ENCODE measurements at places on chromosomes 5 and 9. TPM values are rescaled to one million over a fixed set of nuclear protein-coding genes. Genes with fewer than 3 reads are reported as not detected.

GRCh38 chr5:133520062-133520461 lies 92.3 kb downstream of the FSTL4 start:
- DNase-seq = no peak

DNA sequence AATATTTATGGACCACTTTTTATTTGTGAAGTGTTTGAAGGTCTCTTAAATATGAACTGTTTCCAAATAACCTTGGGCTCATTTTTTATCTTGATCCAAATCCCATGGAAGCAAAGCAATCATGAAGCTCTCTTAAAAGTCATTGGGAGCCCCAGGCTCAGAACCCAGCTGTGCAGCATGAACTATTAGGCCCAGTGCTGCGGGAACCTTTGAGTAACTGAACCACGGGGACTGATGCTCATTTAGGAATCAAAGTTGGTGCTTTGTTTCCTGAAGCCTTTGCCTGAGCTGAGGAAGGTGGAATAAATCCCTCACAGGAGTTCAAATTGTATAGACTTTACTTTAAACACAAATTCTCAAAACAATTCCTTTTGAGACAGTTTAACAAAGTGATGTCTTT lies 27.8 kb downstream of the MAT2B start:
- no peak for DNase-seq

- no peak for DNase-seq
These were observed 205.5 kb downstream of the FGF10 start for GRCh38 chr5:44183753-44184152.

DNA sequence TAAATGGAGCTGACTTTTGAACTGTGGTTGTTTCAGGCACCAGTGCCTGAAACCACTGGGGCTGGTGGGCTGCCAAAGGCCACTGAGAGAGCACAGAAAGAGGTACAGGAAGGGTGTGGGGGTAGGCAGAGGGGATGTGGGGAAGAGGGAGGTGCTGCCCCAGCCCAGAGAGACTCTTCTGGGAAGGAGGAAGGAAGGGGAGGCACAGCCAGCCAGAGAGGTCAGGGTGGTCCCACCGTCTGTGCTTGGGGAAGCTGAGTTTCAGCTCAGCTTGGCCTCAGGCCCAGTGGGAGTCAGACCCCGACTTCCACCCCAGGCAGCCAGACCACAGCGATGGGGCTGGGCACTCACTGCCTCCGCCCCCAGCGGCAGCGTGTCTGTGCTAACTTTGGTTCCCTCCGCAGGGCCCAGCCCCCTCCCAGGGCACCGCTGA lies 8.6 kb upstream of the PHYKPL start:
- no peak for DNase-seq

GRCh38 chr9:107489687-107490605 lies at the start of gene KLF4:
KLF4 (minus strand) TSS chr9:107489769; CDS start chr9:107489172, 597 bp downstream.
- DNase-seq = no peak

DNA sequence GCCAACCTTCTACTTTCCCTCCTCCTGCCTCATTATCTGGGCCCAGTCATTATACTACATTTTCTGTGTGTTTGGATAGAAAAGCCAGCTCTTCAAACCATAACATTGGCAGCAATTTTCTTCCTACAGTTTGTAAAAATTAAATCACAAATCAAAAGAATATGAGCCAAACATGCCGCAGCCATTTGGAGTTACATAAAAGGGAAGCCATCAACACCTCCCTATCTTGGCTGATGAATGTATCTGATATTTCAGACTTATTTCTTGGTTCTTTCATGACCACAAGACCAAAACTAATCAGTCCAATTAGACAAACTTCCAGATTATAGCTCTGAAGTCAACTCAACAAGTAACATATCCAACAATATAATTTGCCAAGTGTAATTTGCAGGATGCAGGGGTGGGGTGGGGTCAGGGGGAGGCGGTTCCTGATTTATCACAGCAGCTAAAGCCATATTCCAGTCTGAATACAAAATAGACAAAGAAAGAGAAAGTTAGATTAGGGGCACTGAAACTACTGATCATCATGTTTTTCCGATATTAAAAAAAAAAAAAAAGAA lies 89.4 kb upstream of the CNTLN start:
- DNase-seq = no peak

- DNase-seq = no peak
These were observed 150.0 kb downstream of the CDC42SE2 start for GRCh38 chr5:131413605-131414559.

GRCh38 chr5:115418788-115419187 lies 122.3 kb upstream of the CCDC112 start:
- no peak for DNase-seq

DNA sequence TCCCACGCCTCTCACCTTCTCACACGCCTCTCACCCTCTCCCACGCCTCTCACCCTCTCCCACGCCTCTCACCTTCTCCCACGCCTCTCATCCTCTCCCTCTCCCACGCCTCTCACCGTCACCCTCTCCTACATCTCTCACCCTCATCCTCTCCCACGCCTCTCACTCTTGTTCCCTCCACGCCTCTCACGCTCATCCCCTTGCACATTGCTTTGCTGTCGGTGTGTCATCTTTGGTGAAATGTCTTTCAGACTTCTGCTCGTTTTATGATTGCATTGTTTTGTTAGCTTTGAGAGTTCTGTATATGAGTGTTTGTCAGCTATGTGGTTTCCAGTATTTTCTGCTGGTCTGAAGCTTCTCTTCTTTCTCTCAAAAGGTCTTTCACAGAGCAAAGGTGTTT lies 102.7 kb downstream of the EHMT1 start:
- DNase-seq = no peak

- DNase-seq = no peak
These were observed 1.5 kb downstream of the IGFBPL1 start for GRCh38 chr9:38422555-38423260.

DNA sequence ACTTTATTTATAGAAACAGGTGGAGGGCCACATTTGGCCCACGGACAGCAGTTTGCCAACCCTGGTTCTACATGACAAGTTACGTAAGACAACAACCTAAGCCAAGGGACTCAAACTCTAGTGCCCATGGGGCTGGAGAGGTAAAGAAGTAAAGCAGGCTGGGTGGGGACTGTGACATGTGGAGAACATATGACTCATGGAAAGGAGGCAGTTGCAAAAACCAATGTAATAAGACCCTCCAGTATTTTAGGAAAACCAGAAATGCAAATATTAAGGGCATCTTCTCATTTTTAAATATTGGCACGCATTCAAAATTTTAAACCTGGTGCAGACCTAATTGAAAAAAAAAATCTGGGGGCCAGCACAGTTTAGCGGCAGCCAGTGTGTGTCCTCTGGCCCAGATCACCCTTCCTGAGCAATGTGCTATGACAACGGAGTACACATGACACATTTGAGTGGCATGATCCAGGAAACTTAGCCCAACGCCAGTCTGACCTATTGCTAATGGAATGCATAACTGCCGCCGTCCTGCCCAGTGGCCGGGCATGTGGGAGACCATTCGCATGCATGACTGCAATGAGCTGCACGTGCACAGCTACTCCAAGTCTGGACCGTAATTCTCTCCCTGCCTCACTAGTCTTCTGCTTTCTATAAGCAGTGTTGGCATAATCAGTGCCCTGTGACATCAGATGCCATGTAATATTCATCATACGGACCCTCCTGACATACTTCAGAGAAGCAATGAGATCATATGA lies 97.2 kb downstream of the SH3TC2 start:
- DNase-seq = peak; percentile 98

GRCh38 chr9:87322840-87323635 lies 174.6 kb upstream of the DAPK1 start:
- no peak for DNase-seq

DNA sequence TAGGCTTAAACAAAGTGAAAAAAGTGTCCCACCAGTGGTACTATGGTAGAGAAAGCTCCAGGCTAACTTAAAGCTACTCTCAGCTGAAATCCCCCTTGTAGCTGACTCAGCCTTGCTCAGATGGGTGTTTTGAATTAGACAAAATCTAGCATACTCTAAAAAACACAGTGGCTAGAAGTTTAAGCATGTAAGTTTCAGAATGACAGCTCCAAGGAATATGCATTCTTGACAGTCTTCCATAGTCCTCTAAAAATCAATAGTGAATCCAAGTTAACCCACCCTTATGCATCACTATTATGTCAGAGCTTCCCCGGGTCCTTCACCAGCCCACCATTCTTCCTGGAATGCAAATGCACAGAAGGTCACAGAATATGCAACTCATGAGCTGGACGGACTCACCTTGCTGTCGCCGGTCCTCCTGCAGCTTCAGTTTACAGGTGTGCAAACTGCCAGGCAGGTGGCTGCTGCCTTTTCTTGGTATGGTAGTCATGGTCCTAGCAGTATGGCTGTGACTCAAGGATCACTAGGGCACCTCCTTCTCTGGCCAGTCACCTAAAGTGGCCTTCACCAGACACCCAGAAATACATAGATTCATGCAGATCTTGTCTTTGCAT lies 668 bp downstream of the RANBP3L start:
- DNase-seq = no peak

- no peak for DNase-seq
These were observed 477.9 kb downstream of the ACTL7B start for GRCh38 chr9:108377881-108378280.

- DNase-seq = no peak
These were observed 15.6 kb upstream of the NREP start for GRCh38 chr5:111772456-111773122.

GRCh38 chr9:69918322-69918721 lies 97.7 kb downstream of the CFAP95 start:
- DNase-seq = no peak

DNA sequence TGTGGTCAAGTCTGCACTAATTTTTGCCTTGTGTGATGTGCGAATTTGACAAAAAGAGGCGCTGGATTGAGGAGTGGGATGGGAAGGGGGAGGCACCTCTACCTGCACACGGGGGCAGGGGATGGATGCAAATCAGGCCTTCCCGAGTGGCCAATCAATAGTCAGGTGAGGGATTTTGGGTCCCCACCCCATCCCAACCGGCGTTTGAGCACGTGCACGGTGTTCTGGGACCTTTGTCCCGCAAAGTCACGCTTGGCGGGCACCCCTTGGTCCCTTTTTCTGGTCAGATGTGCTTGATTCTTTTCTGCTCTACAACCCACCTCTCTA lies 685 bp upstream of the ADAMTS19 start:
- no peak for DNase-seq

DNA sequence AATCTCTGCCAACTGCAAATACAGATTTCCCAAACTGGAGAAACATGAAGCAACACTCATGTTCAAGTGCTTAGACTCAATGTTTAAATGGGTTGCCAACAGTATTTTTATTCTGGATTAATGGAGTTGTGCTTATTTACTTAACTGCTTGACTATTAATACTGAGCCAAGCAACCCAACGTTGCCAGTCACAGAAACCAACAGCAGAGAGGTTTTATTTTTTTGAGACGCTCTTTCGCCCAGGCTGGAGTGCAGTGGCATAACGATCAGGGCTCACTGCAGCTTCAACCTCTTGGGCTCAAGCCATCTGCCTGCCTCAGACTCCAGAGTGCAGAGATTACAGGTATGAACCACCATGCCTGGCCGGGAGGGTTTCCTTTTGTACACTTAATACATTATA lies 8.5 kb upstream of the TMEM268 start:
- no peak for DNase-seq

- no peak for DNase-seq
These were observed 97.9 kb downstream of the FSTL4 start for GRCh38 chr5:133514456-133514855.

Gene MARCHF11
- not detected for total RNA-seq

Gene CD72
- total RNA-seq = 0.51 TPM

Gene PCDHB6
- total RNA-seq = not detected

Gene FOXE1
- 0.35 TPM for total RNA-seq

Gene MLANA
- total RNA-seq = not detected

Gene PROB1
- 2.7 TPM for total RNA-seq

Gene ARHGEF28
- total RNA-seq = 58.2 TPM

Gene CRHBP
- total RNA-seq = not detected

Gene CA9
- total RNA-seq = not detected

Gene NME5
- 1.0 TPM for total RNA-seq

Gene NELFB
- 47.7 TPM for total RNA-seq

Gene SKP2
- total RNA-seq = 44.3 TPM

Gene C8G
- total RNA-seq = not detected

Gene FAM153A
- 0.12 TPM for total RNA-seq
